ENCODE measurements at places on chromosomes 1 and 21. TPM values are rescaled to one million over a fixed set of nuclear protein-coding genes. Genes with fewer than 3 reads are reported as not detected.

PCP4L1 gene
- not detected for total RNA-seq

GCSAML gene
- not detected for total RNA-seq

BTBD8 gene
- 2.8 TPM for total RNA-seq

KRTAP19-3 gene
- total RNA-seq, result not detected

ALG14 gene
- total RNA-seq, result 0.08 TPM

VWA5B1 gene
- total RNA-seq, result 0.08 TPM
